ENCODE measurements at places on chromosomes 1 and 21.

DNA sequence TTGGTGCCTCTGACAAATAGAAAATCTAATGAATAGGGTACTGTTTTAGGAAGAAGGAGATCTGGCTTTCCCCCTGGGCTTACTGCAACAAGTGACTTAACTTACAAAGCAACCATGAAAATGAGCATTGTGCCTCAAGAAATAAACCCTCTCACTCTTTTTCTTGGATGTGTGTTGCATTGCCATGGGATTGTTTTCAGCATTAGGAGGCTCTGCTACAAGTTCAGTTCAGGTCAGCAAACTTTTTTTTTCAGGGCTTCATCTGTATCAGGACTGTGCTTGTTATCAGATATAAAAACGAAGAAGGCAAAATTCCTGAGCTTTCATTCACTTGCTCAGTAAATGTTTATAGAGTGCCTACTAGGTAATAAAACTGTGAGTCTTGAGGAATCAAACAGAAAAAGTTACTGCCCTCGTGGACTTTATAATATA is 37.8 kb upstream of the DOCK7 start:
- no peak for DNase-seq

DNA sequence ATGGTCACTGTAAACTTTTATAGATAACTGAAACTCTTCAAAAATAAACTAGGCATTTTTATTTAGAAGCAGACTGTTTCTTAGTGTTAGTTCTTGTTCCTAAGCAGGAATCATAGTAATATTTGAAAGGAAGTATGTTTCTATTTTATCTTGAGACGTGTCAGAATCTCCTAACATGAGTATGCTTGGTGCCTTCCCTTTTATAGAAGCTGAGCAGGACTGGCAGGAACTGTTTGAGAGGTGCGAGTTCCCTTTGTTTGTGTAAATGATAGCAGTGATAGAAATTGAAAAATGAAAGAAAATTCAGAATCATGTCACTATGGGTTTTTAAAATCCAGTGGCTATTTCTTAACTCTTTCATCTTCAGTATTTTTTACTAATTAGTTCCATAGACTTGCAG is 56.9 kb downstream of the LRRC8D start:
- DNase-seq: no peak

DNA sequence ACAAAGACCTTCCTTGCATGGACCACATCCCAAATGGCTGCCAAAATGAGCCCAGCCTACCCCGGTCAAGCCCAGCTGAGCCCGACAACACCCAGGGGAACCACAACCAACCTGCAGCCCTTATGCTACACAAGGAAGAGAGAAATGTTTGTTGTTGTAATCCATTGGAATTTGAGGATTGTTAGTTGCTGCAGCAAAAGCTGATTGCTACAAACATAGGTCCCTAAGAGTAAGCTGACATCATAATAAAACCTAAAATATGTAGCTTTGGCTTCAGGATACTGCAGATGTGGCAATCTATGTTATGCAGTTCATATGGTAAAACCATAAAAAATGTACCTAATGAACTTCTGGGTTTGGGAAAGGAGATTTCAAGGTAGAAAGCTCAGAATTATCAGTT is 65.5 kb upstream of the DNAH14 start:
- no peak for DNase-seq

DNA sequence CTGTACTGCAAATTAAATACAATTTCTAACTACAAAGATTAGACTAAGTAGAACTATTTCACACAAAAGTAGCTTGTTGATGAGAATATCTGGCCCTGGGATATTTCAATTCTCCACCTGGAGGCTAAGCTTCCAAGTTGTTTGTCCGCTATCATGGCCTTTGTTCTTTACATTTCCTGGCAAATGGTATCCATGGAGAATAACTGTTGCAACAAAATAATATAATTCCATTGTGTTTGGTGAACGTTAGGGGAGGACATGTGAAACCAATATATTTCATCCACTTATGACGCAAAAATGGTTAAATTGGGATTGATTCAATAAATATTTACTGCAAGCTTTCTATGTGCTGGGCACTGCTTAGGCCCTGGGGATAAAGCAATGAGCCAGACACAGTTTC is 565.4 kb downstream of the PTPRC start:
- no peak for DNase-seq

GRCh38 chr1:118254491-118255425 is 69.7 kb upstream of the SPAG17 start:
- DNase-seq: no peak

DNA sequence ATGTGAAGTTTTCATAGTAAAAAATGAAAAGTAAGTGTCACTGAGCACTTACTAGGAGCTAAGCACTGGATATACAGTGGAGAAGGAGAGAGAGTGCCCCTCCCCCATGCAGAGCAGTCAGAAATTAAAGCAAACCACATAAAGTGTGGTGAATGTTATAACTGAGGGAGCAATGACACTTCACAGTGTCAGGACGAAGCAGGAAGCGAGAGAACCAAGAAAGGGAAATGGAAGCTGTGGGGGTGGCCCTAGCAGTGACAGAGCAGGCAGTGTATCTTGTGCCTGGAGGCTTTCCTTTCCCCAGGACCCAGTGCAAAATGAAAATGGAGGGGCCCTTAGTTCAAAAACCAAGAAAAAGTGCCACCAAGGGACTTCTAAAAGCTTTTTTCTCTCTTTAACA is 21.5 kb upstream of the RCAN3 start:
- DNase-seq: peak; percentile 72

DNA sequence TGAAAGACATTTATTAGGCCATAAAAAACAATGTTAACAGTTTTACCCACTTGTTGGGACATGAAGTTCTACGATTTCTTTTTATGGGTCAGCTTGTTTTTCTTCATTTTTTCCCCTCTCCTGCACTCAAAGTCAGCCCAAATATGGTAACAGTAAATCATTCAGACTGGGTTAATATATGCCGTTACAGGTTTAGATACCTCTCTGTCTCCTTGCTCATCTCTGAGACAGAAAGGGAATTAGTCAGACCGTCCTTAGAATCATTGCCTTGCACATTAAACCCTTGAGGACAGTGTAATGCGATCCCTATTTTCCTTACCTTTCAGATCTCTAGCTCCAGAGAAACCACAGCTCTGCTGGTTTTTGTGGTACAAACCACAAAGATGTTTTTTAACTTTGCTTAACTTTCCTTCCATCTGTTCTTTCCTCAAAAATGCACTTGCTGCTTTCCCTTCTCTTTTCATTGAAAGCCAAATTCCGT is 613.3 kb downstream of the PLPP3 start:
- no peak for DNase-seq

GRCh38 chr21:38900499-38900898 is 94.8 kb downstream of the ETS2 start:
- DNase-seq: no peak

- no peak for DNase-seq
Measured at GRCh38 chr1:212614453-212615200, 6.1 kb downstream of the ATF3 start.

DNA sequence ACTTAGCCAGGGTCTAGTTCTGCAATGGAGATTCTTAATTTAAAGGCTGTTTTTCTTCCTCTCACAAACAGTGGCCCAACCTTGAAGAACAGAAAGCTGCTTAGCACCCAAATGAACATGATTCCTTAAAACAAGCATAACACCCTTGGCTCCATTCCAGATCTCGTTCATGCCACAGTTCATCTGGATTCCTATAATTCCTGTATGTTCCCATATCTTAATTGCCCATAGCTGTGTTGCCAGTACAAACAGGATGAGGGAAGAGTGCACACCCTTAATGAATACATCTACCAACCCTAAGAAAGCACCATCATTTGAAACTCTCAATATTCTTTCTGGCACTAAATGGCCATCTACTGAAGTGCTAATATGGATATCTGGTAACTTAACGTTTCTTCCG is 45.5 kb downstream of the TGFB2 start:
- no peak for DNase-seq

GRCh38 chr1:167166690-167167075 is 54.0 kb upstream of the POU2F1 start:
- DNase-seq: no peak

DNA sequence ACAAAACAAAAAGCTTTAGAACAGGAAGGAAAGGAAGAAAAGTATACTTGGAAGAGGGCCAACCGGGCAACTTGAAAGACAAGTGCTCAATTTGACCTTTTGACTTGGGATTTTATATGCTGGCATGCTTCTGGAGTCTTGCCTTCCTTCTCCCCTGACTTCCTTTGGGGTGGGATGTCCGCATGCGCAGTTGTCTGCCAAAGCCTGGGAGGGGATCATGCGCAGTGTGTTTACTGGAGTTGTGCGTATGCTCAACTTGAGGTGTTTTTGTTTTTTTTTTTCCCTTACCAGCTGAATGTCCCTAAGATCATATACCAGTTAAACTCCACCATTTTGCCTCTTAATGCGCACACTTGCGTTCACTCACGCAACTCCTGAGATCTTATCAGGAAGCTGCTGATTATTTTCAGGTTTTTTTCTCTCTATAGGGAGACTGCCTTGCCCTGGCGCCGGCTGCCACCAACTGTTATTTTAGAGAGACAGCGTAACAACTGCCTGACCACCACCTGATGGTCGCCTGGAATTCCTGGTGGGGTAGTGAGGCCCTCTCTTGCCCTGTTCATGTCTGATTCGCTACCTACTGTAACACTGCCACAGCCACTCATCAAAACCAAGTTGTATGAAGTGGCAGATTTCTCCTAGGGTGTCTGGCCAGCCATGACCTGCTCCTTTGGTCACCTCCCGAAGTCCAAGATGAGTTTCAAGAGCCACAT is 138.7 kb upstream of the ZNF644 start:
- no peak for DNase-seq

DNA sequence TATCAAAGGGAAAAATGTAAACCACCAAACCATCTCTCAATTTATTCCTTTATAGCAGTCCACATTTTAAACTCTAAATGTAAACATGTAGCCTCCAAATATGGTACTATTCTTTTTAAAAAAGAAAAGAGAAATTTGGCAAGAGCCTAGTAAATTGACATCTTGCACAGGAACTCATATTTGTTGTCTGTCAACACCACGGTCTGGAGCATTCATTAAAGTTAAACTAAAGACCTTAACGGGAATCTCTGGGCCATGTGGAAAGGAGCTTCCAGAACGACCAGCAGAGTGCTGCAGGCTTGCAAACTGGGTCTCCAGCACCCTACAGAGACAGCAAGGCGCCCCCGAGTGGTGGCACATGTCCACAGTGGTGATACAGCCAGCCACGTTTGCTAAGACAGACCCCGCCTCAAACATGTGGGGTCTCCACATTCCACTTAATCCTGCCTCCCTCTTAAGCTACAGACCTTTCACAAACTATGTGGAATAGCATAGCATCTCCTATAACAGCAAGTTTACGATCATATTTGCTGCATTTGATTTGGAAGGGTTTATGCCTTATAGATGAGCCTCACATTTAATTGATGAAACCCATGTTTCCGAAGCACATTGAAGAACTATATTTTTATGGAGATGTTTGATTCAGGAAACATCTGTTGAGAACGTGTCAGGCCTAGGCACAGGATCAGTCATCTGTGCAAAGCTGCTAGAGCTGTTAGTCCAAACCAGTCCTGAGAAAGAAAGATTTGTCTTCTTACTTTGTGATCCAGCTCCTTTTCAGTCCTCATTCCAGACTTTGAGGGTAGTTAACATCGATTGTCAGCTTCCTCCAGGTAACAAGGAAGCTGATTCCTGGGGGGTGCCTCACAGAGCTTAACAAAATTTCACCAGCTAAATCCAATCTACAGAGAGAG is 96.4 kb upstream of the BACE2 start:
- DNase-seq: no peak

- no peak for DNase-seq
Measured at GRCh38 chr1:115827452-115828044, 13.4 kb downstream of the NHLH2 start.

- peak; percentile 58 for DNase-seq
Measured at GRCh38 chr1:84122780-84123382, 21.2 kb upstream of the PRKACB start.

DNA sequence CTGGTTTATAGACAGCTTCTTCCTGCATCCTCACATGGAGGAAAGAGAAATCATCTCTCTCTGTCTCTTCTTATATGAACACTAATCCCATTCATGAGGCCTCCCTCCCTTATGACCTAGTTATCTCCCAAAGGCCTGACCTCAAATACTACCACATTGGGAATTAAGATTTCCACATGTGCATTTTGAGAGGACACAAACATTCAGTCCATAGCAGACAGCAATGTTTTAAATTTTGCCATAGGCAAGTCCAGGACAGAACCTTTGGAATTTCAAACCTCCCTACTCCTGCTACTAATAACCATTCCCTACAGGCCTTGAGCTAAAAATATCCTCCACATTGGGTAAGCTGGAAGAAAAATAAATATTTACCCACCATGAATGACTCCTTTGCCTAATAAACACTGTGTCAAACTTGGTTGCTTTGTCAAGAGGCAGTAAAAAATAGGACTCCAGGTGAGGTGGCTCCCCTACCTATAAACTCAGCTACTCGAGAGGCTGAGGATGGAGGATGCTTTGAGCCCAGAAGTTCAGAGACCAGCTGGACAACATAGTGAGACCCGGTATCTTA is 113.7 kb downstream of the ZNF281 start:
- DNase-seq: no peak

DNA sequence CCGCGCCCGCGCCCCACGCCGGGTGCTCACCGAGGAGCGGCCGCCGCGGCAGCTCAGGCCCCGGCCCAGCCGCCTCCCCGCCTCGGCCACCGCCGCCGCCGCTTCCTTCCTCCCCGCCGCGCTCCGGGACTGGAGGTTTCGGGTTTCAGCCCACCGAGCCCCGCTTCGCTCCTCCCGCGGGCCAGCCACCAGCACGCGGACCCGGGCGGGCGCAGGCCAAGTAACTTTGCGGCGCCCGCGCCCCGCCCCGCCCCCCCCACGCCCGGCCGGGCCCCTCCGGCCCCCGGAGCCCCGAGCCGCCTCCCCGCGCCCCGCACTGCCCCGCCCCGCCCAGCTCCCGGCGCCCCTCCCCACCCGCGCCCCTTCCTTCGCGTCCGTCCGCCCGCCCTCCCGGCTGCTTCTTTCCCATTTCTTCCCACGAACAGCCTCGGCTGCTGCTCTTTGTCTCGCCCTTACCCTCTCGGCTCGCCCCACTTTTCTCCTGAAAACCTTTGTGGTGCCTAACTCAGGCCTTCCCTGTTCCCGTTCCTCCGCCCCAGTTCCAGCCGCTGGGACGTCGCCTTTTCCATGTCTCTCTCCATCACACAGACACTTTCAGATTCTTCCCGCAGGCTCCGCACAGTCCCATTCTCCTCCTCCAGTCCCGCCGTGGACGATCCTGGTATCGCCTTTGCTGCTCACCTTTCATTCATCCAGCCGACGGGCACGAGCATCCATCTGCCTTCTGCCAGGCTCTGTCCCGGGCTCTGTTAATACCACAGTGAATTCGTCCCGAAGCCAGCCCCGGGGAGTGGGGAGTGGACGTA is at the start of gene GPR161:
Gene GPR161 (minus strand): TSS at position 222 of the 806 bp plus-strand sequence. CDS start 32,080 bp downstream, outside the sequence.
- DNase-seq: peak; percentile 31

GRCh38 chr1:149932474-149932873 is 4.2 kb downstream of the MTMR11 start:
- no peak for DNase-seq

DNA sequence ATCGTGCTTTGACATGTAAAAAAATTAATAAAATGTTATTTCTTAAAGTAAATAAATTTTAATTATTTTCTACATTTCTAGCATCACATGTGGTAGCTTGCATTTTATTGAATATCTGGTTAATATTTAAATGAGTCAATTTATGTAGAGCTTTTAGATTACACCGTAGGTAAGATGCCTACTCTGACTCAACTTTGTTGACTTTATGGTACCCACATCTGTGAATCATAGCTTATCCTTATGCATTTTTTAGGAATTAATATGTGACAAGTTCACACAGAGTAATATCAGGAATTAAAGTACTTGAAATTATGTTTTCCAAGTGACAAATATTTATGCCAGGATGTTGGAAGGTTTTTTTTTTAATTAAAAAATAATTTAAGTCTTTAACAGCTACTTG is 120.7 kb downstream of the LEPR start:
- DNase-seq: no peak

- no peak for DNase-seq
Measured at GRCh38 chr1:86140281-86140880, 16.2 kb downstream of the COL24A1 start.

All from activated CD4-positive, alpha-beta T cell treated with anti-CD3 and anti-CD28 coated beads, Interleukin-2, amount 50 U/mL, for 48 hours (primary cell).